EH (cell line): ENCODE measurements at places on chromosomes 11 and 22.

DNA sequence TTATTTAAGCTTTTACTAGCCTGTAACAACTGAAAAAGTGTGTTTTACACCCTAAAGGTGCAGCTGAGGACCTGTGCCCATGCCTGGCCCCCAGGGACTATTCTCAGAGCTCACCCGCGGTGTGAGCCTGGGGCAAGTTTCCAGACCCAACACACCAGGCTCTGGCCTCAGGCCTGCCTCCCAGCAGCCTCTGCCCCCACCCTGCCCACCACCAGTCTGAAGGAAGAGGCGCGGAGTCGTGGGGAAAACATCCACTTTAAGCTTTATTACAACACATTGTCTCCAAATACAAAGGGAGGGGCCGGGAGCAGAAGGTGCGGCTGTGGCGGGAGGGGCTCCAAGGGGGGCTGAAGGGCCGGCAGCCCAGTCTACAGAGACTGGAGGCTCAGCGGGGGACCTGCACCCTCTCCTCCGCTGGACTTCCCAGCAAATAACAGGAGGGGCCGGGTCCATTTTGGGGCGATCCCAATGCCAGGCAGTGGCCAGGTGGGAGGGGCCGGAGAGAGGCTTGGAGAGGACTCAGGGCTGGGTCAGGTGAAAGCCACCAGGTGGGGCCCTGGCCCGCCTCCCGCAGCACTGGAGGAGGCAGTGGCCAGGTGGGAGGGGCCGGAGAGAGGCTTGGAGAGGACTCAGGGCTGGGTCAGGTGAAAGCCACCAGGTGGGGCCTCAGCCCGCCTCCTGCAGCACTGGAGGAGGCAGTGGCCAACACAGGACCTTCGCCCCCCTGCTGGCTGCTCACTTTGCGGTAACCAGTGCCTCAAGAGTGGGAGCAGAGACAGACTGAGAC is 18.1 kb downstream of the DUSP8 start:
- DNase-seq, result no peak

GRCh38 chr11:61034111-61034510 is 62.6 kb downstream of the CD6 start:
- DNase-seq, result no peak

DNA sequence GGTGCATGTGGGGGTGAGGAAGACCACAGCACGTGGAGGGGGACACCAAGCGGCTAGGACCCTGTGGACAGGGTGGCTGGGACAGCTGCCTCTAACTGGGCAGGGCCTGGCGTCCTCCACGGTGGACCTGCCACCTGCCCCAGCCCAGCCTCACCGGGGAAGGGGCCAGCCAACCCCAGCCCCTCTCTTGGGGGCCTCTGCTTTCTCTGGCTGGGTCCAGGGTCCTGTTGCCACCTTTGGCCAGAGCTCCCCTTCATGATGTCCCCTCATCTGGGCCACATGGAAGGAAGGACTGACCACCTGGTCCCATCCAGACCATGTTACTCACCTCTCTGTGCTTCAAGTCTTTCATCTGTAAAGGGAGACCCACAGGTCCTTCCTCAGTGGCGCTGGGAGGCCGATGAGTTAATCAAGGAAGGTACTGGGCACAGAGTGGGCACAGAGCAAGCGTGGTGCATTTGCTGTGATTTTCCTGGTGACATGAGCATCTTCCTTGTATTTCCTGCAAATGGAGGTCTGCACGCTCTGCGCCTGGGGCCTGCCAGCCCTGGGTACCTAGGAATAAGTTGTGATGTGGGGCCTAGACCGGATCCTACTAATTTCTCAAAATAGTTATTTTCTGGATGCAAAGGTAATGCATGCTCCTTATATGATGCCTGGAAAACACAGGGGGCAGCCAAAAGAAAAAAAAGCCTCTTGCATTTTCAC is 538.4 kb downstream of the TBC1D22A start:
- no peak for DNase-seq

DNA sequence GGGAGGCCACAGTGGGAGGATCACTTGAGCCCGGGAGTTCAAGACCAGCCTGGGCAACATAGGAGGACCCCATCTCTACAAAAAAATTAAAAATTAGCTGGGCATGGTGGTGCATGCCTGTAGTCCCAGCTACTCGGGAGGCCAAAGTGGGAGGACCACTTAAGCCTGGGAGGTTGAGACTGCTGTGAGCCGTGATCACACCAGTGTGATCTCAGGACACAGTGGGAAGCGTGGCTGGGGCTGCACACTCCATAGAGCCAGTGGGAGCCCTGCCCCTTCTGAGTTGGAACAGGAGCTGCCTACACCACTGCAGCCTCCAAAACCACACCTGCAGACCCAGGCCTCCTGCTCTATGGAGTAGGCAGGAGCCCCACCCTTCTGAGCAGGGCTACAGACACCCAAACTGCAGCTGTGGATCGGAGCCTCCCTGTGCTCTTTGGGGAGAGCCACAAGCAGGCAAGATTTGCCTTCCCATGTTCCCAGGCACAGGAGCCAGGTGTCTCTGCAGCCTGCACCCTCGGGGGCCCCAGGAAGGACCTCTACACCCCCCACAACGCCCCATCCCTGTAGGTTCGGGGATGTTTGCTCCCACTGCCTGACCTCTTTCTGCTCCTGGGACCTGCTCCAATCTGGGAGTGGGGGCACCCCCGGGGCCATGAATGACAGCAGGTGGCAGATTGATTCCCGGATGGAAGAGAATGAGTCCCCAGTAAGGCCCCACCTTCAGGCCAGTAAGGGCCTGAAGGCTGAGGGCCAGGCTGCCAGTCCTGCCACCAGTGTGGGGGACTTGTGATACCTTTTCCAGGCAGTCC is 245.4 kb downstream of the BUD13 start:
- no peak for DNase-seq

- DNase-seq, result peak; percentile 45
Observed at GRCh38 chr22:46229701-46230100, 20.4 kb downstream of the CDPF1 start.

- no peak for DNase-seq
Observed at GRCh38 chr11:69232821-69233743, 60.9 kb upstream of the MYEOV start.

GRCh38 chr11:9092853-9093778 is 1.7 kb upstream of the SCUBE2 start:
- DNase-seq, result peak; percentile 12

- no peak for DNase-seq
Observed at GRCh38 chr22:39617342-39617741, 46.8 kb downstream of the CACNA1I start.

DNA sequence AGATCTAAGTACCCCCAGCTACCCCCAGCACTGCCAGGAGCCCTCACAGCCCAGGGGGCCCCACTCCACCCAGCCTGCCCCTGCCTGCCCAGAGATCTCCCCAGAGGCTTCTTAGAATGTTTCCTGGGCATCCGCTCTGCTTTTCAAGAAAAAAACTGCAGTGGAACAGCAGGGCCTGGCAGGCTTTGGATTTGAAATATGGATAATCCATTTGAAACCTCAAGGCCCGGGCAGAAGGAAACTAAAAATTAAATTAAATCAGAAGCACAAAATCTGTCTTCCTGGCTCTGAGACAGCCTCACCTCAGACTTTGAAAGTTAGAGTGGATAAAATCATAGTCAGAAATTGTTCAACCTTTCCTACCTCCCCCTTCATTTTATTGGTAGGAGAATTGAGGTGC is 273.6 kb downstream of the OPCML start:
- no peak for DNase-seq

GRCh38 chr11:83293457-83293774 is 7.2 kb upstream of the CCDC90B start:
- no peak for DNase-seq

GRCh38 chr22:27633296-27633871 is 168.2 kb downstream of the MN1 start:
- no peak for DNase-seq

- no peak for DNase-seq
Observed at GRCh38 chr11:128302425-128303186, 284.8 kb downstream of the ETS1 start.

GRCh38 chr11:95152876-95153856 is 63.5 kb downstream of the ENDOD1 start:
- DNase-seq, result no peak

GRCh38 chr22:39405346-39406085 is 5.9 kb downstream of the TAB1 start:
- DNase-seq, result peak; percentile 48

- DNase-seq, result no peak
Observed at GRCh38 chr11:107777110-107777509, 65.3 kb upstream of the SLN start.

- DNase-seq, result no peak
Observed at GRCh38 chr22:43128928-43129424, 14.2 kb downstream of the MCAT start.

DNA sequence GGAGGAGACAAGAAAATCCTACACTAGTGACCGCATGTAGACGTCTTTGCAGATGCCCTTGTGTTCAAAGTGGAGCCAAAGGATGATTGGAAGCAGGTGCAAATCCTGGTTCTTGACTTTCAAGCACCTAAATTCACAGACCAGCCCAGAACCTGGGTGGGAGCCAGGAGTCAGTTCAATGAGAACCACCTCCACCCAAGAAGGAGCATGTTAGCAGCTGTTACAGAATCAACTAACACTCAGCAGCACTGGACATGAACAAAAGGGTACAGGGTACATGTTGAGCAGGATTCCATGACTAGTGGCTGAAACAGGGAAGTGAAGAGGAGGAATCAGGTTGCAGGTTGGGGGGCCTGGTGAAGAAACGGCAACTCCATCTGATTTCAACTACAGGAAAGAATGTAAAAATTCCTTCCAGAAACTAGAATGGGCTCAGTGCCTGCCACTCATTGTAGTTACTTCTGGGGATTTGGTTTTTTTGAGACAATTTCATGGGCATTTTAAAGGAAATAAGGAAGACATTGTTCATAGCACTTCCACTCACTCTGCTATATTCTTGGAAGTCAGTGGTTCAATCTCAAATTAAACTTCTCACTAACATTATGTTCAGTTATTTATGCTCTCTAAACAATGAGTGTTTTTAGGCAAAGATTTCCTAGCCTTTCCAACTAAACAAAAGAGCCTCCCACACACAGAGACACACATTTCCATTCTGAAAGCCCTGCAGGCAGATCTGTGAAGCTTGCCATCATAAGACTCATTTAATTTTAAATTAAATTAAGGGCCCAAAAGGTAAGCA is 173.3 kb downstream of the CADM1 start:
- DNase-seq, result no peak

DNA sequence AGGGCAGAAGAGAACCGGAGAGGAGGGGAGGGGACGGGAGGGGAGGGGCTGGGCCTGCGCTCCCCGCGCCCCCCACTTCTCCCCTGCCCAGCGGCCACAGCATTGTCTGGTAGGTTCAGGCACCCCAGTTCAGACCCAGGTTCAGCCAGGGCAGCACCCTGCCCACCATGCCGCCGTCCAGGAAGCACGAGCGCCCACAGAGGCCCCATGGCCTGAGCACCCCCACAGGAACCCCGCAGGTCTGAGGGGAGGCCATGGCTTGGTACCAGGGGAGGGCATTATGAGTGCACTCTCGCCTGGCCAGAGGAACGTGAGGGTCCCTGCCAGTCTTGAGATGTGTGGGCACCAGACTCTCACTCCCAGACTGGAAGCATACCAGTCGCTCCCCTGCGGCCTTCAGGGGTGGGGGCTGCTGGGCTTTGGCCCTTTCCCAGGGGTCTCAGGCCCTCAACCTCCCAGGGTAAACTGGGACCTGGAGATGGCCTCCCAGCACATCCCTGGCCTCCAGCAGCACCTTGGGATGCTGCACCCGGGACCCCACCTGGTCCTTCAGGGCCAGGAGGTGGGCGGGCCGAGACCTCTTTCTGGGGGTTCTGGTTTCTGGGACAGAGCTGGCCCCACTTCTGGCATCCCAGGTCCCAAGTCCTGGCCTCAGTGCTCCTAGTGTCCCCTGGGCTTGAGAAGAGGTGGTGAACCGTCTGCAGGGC is 597 bp upstream of the PLXNB2 start:
- DNase-seq, result no peak

DNA sequence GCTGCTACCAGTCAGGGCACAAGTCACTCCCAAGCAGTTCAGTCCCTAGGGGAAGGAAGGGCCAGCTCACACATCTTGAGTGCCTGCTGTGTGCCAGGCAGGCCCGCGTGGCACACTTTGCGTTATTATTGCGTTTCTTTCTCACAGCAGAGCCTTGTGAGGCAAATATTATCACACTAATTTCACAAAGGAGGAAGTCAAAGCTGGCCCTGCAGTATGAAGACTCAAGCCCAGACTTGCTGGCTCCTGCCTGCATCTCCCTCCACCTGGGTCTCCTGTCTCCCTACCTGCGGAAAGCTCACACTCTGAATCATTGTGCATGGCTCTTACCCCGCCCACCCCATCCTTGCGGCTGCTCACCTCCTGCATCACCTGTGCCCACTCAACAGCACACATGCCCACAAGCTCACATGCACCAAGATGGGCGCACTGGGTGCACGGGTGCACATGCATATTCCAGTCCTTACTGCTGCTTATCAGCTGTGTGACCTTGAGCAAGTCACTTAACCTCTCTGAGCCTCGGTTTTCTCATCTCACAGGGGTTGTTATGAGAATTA is 31.7 kb upstream of the P2RY2 start:
- DNase-seq, result no peak

DNA sequence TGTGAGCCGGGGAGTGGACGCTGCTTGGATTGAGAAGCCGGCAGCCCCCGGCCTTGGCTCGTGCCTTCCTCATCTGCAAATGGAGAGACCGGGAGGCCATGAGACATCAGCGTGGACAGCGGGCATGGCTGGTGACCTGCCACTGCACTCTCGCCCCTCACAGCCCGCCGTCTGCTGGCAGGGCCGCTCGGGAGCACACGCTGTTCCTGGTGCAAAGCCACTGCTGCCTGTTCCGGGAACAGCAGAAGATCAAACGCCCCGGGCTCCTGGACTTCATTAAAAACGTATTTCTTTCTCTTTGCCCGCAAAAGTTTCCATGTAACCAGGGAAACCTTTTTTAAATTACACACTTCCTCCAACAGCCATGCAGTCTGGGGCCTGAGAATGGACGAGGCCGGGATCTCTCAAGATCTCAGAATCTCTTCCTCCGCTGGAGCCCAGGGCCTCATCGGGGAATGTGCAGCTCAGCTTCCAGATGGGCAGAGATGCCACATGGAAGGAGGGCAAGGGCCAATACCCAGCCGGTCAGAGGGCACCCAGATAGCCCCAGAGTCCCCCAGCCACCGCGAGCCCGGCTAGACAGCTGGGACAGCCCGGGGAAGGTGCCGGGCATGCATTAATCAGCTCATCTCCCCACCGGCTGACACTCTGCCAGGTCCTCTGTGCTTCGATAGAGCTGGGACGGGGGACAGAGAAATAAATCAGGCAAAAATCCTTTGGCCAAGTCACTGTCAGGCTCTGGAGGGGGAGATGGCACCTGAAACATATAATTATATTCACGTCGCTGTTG is 62.8 kb upstream of the PRR5 start:
- peak; percentile 57 for DNase-seq
